NCI-H1092 (cell line): ENCODE measurements at places on chromosomes 1 and 21.

- DNase-seq, result no peak
Measured at GRCh38 chr1:173134029-173134428, 73.1 kb downstream of the TNFSF4 start.

DNA sequence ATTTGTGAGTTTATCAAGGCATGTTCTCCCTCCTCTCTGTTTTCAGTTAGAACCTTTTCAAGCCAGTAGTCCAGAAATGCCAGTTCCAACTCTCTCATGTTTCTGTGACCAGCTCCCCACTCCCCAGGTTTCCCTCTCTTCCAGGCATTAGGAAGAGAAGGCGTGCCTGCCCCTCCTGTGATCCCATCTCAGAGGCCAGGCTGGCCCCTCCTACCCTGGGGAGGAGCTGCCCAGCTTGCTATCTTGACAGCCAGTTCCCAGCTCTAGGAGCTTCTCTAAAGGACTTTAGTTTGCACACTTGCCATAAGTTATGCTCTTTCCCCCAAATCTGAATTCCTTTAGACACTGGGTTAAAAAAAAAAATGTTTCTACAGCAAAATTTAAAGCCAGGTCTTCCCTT is 8.9 kb downstream of the HYI start:
- DNase-seq, result no peak

GRCh38 chr1:158179301-158180041 is 1.2 kb upstream of the CD1D start:
- DNase-seq, result no peak

- peak; percentile 37 for DNase-seq
Measured at GRCh38 chr1:155044812-155045657, 6.1 kb upstream of the ADAM15 start.

DNA sequence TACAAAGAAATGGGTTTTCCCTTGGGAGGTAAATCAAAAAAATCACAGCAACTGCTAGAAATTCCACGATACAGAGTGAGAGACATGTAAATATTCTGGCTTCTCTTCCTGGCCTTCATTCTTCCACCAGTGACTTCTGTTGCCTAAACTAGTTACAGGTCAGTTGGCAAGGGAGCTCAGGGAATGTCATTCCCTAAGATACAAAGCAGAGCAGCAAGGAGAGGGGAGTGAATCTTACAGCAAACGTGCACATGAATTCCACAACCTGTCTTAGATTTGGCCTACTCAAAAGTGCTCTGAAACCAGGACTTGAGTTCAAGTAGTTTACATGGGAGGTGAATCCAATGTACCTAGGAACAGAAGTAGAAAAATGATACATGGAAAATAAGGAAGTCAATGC is 445.3 kb upstream of the LRRC7 start:
- DNase-seq, result no peak

- no peak for DNase-seq
Measured at GRCh38 chr1:108096089-108096488, 104.1 kb downstream of the SLC25A24 start.

GRCh38 chr1:235504122-235504493 is at the start of gene B3GALNT2:
Gene B3GALNT2 (minus strand): TSS chr1:235504452. CDS start chr1:235504252, 200 bp downstream.
- DNase-seq, result no peak

DNA sequence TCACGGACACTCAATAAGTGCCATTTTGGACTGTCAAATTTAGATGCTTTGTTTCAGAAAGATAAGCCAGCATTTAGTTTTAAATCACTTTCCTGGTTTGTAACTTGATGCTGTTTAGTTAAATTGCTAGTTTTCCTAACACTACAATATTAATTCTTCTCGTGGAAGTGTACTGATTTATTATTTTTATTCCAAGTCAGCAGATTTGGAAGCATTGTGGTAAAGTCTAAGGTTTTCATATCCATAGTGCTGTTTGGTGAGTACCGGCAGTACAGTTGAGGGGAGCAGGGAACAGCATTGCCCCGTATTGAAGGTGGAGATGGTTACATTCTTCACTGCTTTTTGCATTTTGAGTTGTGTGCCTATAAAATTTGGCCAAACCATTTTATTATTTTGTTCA is 36.3 kb downstream of the S100B start:
- DNase-seq, result no peak

DNA sequence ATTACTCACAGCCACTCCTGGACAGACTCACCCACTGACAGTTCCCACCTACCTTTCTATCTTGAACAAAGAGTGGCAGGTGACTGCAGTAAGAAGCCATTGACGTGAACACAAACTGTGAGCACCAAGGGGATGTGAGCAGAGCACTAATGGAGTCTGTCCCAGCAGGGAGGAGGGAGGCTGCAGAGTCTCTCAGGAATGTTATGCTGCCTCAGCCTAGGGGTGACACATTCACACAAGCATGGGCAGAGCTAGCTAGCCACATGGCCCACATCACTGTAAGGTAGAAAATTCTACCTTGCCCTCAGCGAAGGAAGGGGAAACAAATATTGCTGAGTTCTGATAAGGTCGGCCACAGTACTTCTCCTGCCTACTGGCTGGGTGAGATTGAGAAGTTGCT is 56.8 kb upstream of the PTGFRN start:
- DNase-seq, result no peak

- DNase-seq, result peak; percentile 18
Measured at GRCh38 chr1:154193821-154194220, 1.9 kb upstream of the TPM3 start.

DNA sequence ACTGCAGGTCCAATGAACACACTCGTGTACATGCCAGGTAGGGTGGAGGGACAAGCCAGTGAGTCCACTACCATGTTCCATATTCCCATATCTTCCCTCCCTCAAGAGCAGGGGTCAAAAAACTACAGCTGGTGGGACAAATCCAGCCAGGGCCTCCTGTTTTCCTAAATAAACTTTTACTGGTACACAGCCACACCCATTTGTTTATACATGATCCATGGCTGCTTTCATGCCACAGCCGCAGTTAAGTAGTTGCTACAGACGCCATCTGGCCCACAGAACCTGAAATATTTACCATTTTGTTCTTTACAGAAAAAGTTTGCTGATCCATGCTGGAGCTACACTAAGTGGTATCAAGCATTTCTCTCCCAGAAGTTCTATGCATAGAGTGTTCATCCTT is 42.4 kb downstream of the CASQ2 start:
- DNase-seq, result no peak

DNA sequence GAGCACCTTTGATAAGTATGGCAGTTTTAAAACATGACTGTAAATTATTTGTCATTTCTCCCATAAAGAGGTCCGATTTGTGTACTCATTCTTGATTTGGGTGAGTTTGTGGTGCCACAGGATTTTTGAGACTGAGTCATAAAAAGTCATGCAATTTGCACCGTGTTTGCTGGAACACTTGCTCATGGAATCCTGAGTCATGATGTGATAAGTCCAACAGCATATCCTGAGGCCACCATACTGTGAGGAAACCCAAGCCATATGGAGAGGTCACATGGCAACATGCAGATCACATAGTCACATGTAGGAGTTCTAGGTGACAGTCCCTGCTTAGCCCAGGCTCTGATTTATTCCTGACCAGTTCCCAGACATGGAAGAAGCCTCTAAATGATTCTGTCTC is 40.8 kb upstream of the PRRX1 start:
- no peak for DNase-seq

GRCh38 chr1:228181645-228182034 is 16.0 kb downstream of the IBA57 start:
- DNase-seq, result no peak

- no peak for DNase-seq
Measured at GRCh38 chr21:37496972-37497371, 130.4 kb downstream of the DYRK1A start.

- DNase-seq, result no peak
Measured at GRCh38 chr1:96978444-96978843, 256.9 kb downstream of the PTBP2 start.

GRCh38 chr1:156725683-156726280 is 2.5 kb upstream of the METTL25B start:
- peak; percentile 78 for DNase-seq

DNA sequence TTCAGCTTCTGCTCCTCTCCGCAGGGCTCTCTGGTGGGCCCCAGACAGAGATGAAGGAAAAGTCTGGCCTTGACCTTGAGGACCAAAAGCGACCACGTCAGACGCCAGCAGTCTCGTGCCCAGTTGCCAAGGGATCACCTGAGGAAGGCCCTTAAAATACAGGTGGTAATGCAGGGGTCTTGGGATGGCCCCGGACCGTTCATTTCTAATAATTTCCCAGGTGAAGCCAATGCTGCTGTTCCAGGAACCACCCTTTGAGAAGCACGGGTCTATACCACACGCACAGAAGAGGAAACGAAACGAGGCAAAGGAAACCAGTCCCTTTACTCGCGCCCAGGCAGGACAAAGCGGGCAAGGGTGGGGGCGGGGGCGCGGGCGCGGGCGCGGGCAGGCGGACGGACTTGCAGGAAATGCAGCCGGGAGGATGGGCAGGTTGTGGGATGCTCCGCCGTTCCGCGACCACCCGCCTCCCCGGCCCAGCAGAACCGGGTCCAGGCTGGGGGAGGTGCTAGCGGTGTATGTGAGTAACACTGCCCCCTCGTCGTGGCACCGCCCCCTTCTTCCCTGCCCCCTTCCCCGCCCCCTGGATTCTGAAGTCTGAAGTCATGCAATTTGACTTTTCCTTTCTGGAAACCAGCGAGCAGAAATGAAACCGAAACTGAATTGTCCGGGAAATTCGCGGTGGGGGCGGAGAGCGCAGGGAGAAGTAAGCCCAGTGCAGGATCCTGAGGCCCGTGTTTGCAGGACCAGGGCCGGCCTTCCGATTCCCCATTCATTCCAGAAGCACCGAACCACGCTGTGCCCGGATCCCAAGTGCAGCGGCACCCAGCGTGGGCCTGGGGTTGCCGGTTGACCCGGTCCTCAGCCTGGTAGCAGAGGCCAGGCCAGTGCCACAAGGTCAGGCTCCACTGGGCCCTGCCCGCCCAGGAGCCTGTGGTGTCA is 5.8 kb upstream of the MX1 start:
- peak; percentile 57 for DNase-seq

- no peak for DNase-seq
Measured at GRCh38 chr1:57393058-57393584, 30.7 kb downstream of the DAB1 start.

- no peak for DNase-seq
Measured at GRCh38 chr1:209769171-209769904, 13.5 kb downstream of the TRAF3IP3 start.

DNA sequence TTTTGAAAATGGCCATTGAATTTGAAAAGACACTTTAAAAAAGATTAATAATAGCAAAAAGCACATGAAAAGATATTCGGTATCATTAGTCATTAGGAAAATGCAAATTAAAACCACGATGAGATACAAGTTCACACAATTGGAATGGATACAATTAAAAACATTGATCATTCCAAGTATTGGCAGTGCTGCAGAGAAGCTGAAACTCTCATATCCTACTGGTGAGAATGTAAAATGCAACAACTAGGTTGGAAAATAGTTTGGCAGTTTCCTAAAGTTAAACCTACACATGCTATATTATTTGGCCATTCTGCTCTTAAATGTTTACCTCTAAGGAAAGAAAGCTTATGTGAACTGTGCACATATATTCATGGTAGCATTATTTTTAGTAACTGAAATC is 838.7 kb upstream of the PRMT6 start:
- no peak for DNase-seq
